ENCODE measurements at places on chromosomes 6 and 20.

- DNase-seq: no peak
These were observed 32.7 kb downstream of the SLX4IP start for GRCh38 chr20:10467681-10468339.

DNA sequence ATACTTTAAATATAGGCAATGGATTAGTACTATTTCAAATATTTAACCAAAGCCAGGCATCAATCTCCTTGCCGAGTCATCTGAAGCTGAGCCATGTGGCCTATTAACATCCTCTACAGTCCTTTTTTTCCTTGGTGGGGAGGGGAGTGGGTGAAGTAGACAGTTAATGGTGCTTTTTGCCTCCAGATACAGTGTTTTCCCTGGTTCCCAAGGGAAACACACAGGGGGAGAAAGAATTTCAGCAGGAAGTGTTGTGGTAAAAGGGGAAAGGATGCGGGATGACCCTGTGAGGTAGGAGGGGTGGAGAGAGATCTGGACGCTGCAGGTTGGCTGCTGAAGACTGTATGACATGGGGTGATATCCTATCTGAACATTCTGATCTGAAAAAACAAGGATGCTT lies 9.6 kb downstream of the CLDN20 start:
- no peak for DNase-seq

DNA sequence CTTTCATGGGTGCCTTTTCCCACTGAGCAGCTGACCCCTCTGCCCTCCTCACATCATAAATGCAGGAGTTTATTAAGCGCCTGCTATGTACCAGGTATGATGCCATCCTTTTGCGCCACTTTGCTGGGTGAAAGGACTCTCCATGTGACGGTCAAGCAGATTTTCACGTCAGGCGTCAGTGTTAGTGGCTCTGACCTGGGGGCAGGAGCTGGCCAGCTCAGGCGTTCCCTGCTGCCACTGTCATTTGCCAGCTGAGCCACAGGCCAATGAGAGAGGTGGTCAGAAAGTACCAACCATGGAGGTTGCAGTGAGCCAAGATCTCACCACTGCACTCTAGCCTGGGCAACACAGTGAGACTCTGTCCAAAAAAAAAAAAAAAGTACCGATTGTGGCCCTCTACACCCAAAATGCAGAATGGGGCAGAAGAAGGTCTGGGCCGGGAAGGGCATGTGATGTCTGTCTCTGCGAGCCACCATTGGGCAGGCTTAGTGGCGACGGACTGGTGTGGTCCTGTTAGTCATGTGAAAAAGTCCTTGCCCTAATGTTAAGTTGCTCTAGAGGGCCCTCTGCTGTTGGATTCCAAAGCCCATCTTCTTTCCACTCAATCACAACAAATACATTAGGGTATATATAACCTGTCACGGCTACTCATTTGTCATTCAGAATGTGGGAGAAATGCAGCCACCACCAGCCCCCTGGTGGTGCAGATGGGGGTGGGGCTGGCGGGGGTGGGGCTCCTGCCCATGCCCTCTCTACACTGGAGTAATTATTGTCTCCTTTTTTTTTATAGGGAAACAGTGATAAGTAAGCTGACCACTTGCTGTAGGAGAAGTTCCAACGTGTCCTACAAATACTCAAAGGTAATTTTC lies 18.4 kb upstream of the SLC22A1 start:
- DNase-seq: no peak

DNA sequence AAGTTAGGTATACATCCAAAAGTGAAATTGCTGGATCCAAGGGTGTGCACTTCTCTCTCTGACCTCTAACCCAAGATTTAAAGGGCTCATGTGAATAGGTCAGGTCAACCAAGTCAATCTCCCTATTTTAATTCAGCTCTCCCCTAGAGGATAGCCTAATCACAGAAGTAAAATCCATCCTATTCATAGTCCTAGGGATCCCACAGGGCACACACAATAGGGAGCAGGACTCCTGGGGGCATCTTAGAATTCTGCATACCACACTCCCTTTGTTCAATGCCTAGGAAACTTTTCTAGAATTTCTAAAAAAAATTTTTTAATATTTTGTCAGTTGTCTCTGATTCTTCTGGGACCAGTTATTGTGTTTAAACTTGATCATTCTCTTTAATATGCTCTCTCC lies 35.1 kb downstream of the CST9L start:
- no peak for DNase-seq

DNA sequence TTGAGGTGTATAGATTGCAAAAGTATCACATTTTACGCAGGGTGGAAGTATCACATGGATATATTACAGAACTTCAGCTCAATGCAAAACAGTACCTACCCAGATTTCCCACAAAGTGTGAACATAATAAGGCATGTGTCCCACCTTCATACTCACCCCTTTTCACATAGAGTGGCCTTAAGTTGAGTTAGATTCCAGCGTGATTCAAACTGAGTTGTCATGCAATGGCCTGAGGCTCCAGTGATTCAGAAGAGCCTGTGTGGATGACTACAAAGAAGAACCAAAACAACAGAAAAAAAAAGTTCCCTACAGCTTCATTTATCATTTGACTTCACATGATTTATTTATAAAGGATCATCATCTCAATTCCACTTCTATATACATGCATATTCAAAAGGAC lies 309.7 kb downstream of the SLC35F1 start:
- DNase-seq: no peak

GRCh38 chr6:159979136-159979874 lies 10.4 kb downstream of the IGF2R start:
- DNase-seq: peak; percentile 43

GRCh38 chr6:170583756-170584180 lies 669 bp downstream of the PDCD2 start:
- no peak for DNase-seq

DNA sequence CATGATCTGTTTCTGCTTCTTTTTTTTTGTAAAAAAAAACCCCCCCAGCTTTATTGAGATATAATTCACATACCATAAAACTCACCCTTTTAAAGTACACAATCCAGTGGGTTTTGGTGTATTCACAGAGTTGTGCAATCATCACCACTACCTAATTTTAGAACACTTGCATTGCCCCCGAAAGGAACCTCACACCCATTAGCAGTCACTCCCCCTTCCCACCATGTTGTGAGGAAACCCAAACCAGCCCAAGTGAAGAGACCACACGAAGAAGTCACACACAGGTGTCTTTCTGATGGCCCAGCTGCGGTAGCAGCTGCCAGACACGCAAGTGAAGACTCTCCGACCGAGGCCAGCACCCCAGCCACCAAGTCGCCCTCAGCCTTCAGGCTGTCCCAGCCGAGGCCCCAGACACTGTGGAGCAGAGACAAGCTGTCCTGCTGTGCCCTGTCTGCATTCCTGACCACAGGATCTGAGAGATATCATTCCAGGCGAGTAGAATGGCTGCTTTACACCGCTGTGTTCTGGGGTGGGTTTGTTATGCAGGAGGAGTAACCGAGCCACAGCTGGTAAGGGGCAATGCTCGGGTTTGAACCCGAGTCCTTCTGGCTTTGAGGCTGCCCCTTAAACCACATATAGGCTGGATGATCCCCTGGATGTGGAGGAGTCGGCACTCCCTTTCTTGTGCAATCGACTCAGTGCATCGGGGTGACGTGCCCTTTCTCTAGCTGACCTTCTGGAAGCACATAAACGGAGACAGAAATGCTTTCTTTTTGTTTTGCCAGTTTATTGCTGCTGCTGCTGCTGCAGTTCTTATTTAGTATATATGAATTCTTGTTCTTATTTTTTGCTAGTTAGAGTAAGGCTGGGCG lies 59.1 kb upstream of the PTPN1 start:
- DNase-seq: no peak

GRCh38 chr6:28634761-28635546 lies 109.3 kb downstream of the GPX5 start:
- no peak for DNase-seq

DNA sequence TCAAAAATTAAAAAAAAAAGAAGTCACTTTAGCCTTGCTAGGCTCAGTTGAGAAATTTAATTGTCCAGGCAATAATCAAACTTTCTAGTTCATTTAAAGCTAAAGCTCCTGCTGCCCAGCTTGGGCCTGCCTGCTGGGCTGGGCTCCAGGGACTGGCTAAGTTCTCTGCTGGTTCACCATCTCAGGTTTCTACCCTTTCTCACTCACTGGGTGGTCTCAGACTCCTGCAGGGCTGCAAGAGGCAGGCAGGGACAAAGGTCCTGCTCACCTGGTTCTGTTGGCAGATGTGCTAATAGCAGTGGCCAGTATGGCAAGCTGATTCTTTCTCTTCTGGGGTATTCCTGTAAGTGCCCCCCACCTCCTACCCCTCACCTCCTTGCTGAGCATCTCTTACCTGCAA lies 21.2 kb upstream of the RTF2 start:
- DNase-seq: no peak

- DNase-seq: no peak
These were observed 47.8 kb downstream of the TFEB start for GRCh38 chr6:41687501-41688175.
